ENCODE measurements at places on chromosomes 6 and 20. TPM values are rescaled to one million over a fixed set of nuclear protein-coding genes. Genes with fewer than 3 reads are reported as not detected.

- peaks cover 2% of the 10 kb centered on the region for H3K4me1 ChIP-seq
- no peak overlapping the region for H3K27ac ChIP-seq
- no peaks in the 10 kb centered on the region for H3K36me3 ChIP-seq
These were observed 548.5 kb downstream of the CD83 start for GRCh38 chr6:14665827-14666724.

- peaks cover 8% of the 10 kb centered on the region for H3K4me1 ChIP-seq
- DNase-seq, result peak; percentile 44
- no peaks in the 10 kb centered on the region for H3K27me3 ChIP-seq
- no peak overlapping the region for H3K27ac ChIP-seq
- H3K36me3 ChIP-seq, result no peaks in the 10 kb centered on the region
These were observed 48.7 kb upstream of the SAMD5 start for GRCh38 chr6:147459780-147460179.

GRCh38 chr6:155273431-155273830, 9.6 kb downstream of the CLDN20 start:
- peaks cover 10% of the 10 kb centered on the region for H3K36me3 ChIP-seq
- H3K27me3 ChIP-seq, result no peaks in the 10 kb centered on the region
- H3K4me1 ChIP-seq, result peaks cover 31% of the 10 kb centered on the region
- H3K4me3 ChIP-seq, result no peak overlapping the region
- peak overlapping the region; percentile 35 for H3K27ac ChIP-seq

SIRPD gene
- total RNA-seq, result not detected

DNA sequence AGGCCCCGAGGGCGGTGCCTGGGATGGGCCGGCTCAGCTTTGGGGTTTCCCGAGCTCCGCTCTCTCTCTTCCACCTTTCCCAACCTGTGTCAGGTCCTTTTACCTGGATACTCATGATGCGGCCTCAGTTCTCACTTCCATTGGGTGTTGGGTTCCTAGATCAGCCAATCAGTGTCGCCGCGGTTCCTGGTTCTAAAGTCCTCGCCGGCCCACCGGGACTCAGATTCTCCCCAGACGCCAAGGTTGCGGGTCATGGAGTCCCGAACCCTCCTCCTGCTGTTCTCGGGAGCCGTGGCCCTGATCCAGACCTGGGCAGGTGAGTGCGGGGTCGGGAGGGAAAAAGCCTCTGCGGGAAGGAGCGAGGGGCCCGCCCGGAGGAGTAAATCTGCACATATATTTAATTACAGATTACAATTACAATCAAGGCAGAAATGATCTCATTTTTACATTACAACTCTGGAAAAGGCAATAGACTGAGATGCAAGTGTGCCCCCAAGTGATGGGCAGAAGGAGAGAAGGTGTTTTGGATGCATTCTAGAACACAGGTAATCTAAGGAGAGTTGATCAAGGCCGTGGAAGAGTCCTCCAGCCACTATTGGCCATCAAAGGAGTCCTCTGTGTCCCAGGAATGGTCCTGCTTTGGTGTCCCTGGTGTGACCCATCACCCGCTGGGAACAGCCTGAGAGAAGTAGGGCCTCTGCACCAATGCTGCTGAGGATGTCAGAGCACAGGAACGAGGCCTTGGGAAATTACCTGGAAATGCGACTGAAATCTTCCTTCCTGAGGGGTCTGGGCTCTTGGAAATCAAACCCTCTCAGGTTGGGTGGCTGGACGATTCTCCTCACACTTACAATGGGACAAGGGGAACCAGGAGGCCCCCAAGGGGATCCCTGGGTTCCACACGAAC, 34.7 kb upstream of the MICB start:
- H3K4me3 ChIP-seq, result peak overlapping the region; percentile 29
- no peak overlapping the region for H3K27ac ChIP-seq
- no peaks in the 10 kb centered on the region for H3K4me1 ChIP-seq
- H3K27me3 ChIP-seq, result peaks cover 6% of the 10 kb centered on the region

DNA sequence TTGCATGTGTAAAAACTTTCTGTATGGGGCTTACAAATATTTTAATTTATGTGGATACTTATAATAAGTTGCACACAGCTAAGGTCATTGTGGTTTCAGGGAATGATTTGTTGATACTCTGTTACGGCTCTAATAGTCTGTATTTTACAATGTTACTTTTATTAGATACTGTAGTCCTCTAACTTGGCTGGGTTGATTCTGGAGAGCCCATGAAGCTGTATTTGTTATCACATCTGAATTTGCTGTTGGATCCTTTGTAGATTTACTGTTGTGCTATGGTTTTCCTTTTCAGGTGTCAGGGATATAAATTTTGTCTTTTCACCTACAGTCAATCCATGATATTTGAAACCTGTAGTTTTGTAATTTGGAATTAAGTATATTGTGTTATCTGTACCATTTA, 161.0 kb downstream of the ARID1B start:
- H3K36me3 ChIP-seq, result peaks cover 3% of the 10 kb centered on the region
- no peaks in the 10 kb centered on the region for H3K27me3 ChIP-seq
- H3K4me1 ChIP-seq, result peaks cover 19% of the 10 kb centered on the region
- H3K27ac ChIP-seq, result no peak overlapping the region
- no peak for DNase-seq

- no peak overlapping the region for H3K4me3 ChIP-seq
- H3K27me3 ChIP-seq, result no peaks in the 10 kb centered on the region
- H3K36me3 ChIP-seq, result no peaks in the 10 kb centered on the region
- peaks cover 24% of the 10 kb centered on the region for H3K4me1 ChIP-seq
- H3K27ac ChIP-seq, result peak overlapping the region; percentile 57
These were observed 121.7 kb upstream of the MARCKS start for GRCh38 chr6:113735491-113735890.

GRCh38 chr6:2035046-2035445, 210.4 kb downstream of the GMDS start:
- no peak overlapping the region for H3K4me3 ChIP-seq
- no peaks in the 10 kb centered on the region for H3K27me3 ChIP-seq
- H3K27ac ChIP-seq, result no peak overlapping the region
- H3K36me3 ChIP-seq, result no peaks in the 10 kb centered on the region

OPRM1 gene
- total RNA-seq, result not detected

RIMS4 gene
- 0.24 TPM for total RNA-seq

DNA sequence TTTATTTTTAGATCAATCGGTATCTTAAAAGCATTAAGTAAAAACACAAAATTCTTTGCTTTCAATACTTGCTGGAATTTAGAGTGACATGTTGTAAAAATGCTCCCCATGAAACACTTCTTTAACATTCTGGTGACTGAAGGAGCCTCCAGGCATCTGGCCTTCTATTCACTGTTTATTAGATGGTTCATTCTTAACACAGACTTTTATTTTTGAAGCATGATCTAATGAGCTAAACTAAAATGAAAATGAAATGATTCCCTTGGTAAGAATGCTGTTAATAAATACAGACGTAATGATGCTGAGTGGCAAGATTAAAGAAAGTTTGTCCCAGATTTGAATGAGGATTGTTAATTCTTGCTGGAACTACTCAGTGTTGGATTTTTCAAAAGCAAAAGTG, 698.4 kb downstream of the TENT5A start:
- no peaks in the 10 kb centered on the region for H3K4me1 ChIP-seq
- DNase-seq, result no peak
- no peaks in the 10 kb centered on the region for H3K27me3 ChIP-seq

DNA sequence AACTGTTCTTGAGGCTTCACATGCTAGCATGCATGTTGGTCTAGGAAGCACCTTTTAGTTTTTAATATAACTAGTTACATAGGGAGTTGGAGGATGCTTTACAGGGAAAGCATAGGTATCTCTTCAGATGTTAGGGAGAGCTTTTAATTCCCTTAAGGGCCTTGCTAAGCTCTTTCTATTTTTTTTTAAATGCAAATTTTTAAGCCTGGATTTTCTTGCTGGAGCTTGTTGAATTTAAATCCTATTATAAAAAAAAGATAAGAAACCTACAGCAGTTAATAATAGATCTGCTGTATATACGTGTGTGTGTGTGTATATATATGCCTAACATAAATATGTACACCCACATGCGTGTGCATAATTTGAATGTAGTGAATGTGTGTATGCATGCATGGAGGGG, 79.0 kb downstream of the FIG4 start:
- no peak overlapping the region for H3K4me3 ChIP-seq
- no peak overlapping the region for H3K27ac ChIP-seq
- no peaks in the 10 kb centered on the region for H3K4me1 ChIP-seq
- DNase-seq, result no peak

GRCh38 chr6:98308564-98308963, 525.8 kb upstream of the POU3F2 start:
- H3K4me3 ChIP-seq, result no peak overlapping the region
- no peaks in the 10 kb centered on the region for H3K27me3 ChIP-seq
- DNase-seq, result no peak
- H3K36me3 ChIP-seq, result no peaks in the 10 kb centered on the region

DNA sequence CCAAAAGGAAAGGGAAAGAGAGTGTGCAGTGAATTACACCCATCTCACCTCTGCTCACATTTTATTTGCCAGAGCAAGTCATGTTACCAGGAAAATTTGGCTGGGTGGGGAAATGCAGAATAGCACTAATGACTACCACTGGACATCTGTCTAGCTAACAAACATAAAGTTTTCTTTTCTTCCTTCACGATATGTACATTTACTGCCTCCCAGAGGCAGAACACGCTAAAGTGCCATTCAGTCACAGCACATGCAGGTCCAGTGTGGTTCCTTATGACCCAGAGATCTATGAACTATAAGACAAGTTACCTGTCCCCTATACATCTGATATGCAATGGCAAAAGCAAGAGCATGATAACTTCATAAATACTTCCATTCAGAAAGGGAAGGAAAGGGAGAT, 194.1 kb downstream of the OGFRL1 start:
- H3K36me3 ChIP-seq, result no peaks in the 10 kb centered on the region
- H3K27me3 ChIP-seq, result no peaks in the 10 kb centered on the region
- DNase-seq, result peak; percentile 20
- no peak overlapping the region for H3K4me3 ChIP-seq
- peaks cover 25% of the 10 kb centered on the region for H3K4me1 ChIP-seq
- no peak overlapping the region for H3K27ac ChIP-seq

PTCRA gene
- not detected for total RNA-seq

LINC00237 gene
- total RNA-seq, result not detected

GRCh38 chr20:35742741-35743523, 872 bp upstream of the RBM39 start:
- peak overlapping the region; percentile 94 for H3K27ac ChIP-seq
- H3K4me1 ChIP-seq, result peaks cover 29% of the 10 kb centered on the region
- H3K4me3 ChIP-seq, result peak overlapping the region; percentile 69

DNA sequence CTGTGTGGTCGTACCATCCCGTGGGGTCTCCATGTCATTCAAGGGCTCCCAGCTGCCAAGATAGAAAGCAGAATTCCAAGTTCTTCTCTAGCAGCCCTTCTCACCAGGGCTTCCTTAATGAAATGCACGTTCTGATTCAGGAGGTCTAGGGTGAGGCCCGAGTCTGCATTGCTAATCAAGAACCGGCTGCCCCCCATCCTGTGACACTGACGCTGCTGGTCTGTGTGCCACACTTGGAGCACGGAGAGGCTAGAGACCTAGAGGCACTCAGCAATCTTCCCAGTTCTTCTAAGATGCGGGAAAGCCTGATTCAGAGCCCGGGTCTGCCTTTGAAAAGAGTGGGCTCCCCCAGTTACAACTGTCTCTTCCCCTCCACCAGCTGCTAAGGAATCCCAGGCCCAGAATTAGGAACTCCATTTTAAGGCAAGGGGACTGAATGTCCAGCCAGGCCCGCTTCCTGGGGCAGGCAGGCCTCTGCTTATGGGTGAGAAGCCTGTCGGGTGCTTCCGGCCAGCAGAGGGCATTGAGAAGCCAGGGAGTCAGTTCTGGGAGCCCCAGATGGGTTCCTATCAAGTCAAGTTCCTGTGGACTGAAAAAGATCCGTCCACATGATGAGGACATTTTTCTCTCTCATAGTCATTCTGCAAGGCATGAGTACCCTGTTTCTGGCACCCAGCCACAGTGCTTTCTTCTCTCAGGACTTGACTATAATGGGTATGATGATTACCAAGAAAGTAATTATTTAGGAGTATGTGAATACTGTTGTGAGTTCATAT, 69.8 kb upstream of the RIN2 start:
- peak; percentile 47 for DNase-seq
- H3K27me3 ChIP-seq, result no peaks in the 10 kb centered on the region
- peaks cover 27% of the 10 kb centered on the region for H3K36me3 ChIP-seq
- H3K27ac ChIP-seq, result no peak overlapping the region

RHAG gene
- not detected for total RNA-seq

- H3K4me3 ChIP-seq, result no peak overlapping the region
- no peak for DNase-seq
- no peaks in the 10 kb centered on the region for H3K36me3 ChIP-seq
- H3K27me3 ChIP-seq, result no peaks in the 10 kb centered on the region
- H3K4me1 ChIP-seq, result no peaks in the 10 kb centered on the region
These were observed 44.8 kb downstream of the FGD2 start for GRCh38 chr6:37050045-37050853.

GRCh38 chr20:47106786-47107185, 212.1 kb downstream of the EYA2 start:
- no peak overlapping the region for H3K4me3 ChIP-seq
- DNase-seq, result no peak
- H3K36me3 ChIP-seq, result no peaks in the 10 kb centered on the region

VSTM2L gene
- total RNA-seq, result 23.3 TPM

DNA sequence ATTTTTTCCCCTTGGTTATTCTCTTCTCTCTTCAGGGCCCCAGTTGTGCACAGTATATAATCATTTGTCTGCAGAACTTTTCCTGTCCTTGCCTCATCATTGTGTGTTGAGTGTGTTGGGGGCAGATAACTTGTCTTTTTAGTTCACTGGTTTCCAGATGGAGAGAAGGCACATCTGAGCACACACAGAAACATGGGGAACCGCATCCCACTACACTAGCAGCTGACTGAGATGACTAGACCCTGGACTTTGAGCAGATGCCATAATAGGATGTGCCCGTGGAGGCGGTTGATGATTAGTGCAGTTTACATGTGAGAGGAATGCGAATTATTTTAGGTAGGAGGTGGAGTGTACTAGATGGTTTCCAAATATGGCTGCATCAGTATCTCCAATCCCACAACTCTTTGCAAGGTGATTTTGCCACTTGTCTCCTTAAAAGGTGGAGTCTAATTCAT, 26.5 kb upstream of the SH3BGRL2 start:
- no peaks in the 10 kb centered on the region for H3K4me1 ChIP-seq
- H3K27ac ChIP-seq, result no peak overlapping the region
- H3K4me3 ChIP-seq, result no peak overlapping the region
- DNase-seq, result no peak
- no peaks in the 10 kb centered on the region for H3K27me3 ChIP-seq

- H3K4me3 ChIP-seq, result no peak overlapping the region
- H3K27me3 ChIP-seq, result no peaks in the 10 kb centered on the region
- peaks cover 43% of the 10 kb centered on the region for H3K4me1 ChIP-seq
- peak overlapping the region; percentile 81 for H3K27ac ChIP-seq
- DNase-seq, result peak; percentile 49
These were observed 3.0 kb upstream of the CCN2 start for GRCh38 chr6:131954059-131954774.

PSMF1 gene
- 130 TPM for total RNA-seq

MYT1 gene
- total RNA-seq, result not detected

DNA sequence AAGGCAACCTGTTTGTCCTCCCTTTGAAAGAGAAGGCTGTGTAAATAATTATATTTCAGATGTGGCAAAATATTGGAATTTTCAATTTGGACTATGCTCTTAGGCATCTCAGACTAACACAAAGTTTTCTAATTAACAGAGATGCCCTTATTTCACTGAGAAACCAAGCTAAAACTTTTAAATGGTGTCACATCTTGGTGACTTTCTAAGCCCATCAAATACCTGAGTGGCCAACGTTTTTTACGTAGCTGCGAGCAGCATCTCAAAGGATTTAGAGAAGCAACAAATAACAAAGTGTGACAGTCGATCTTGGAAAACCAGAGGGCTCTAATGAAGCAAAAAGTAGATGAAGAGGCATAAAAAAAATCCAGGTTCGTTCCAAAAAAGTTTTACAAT, 3.4 kb upstream of the HEY2 start:
- H3K36me3 ChIP-seq, result no peaks in the 10 kb centered on the region
- no peak overlapping the region for H3K27ac ChIP-seq
- no peak overlapping the region for H3K4me3 ChIP-seq
- peaks cover 10% of the 10 kb centered on the region for H3K4me1 ChIP-seq

Measured in A673 (cell line).